ENCODE measurements at places on chromosomes 16 and 17.
A peak's percentile ranks its signal among the peaks of the same experiment; 100 is the strongest.

GRCh38 chr17:81812571-81813370, 8.8 kb downstream of the GCGR start:
- no peak for DNase-seq

DNA sequence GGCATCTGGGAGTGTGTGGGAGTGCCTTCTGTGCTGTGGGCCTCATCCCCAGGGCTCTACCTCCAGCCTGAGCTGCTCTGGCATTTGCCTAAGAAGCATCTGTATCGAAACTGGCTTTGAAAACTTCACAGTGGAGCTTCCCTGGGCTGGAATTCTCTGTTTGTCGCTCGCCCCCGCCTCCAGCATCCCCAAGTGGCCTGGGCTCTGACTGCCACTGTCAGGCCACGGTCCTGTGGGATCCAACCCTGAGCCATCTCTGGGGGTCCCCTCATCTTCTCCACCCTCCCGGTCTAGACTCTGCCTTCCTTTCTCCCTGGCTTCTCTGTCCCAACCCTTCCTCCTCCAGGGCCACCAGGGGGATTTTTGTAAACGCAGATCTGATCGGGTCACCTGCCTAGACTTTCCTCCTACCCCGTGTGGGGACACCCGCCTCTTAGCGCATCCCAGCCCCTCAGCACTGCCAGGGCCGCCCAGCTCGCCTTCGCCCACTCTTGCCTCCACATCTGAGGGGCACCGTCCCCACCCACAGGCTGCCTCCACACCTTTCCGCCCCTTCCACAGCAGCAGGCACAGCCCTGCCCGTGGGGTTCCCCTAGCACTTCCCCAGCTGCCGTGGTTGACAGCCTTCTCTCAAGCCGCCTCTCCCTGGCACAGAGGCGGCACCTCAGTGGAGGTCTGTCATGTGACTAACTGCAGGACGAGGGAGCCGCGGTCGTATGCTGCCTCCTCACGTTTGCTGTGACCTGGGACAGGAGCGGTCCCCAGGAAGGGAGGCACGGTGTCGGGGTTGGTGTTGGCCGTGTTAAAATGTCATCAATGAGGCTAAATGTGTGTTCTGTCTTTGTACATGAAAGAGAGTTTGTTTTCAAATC, 12.0 kb downstream of the TBC1D24 start:
- peak; percentile 81 for DNase-seq

DNA sequence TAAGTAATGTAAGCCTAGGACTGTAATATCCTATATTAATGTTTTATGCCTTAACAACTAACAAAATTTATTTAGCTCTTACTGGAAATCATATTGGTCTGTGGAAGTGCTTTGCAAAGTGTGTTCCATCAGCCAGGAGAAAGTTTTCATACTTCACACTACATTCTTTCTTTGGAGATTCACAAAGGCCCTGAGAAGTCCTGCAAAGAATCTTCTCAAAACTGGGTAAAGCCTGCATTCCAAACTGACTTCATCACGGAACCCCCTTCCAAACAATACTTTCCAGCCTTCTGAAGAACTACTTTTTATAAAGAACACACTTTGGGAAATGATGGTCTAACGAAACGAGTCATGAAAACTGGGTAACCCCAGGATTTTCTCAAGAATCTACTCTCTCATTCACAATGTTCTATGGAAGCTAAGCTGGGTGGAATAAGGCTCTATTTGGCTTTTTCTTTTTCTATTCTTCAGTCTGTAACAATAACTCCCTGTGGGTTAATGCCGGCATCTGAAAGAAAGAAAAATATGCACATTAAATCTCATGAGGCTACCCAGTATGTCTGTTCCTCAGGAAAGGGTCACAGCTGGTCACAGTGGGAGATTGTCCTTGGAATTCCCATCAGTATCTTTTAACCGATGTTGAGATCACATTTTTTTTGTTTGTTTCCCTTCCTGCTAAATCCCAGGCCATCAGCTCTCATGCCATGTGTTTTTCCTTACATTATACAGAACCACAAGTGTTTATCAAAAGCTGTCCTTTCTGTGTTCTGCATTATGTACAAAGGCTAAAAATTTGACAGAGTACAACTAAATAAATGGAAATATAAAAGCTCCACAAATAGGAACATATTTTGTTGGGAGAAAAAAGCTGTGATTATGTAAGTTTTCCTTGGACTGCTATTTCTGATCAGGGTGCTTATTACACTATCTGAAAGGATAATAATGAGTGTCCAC, 12.8 kb upstream of the AKAP1 start:
- DNase-seq = no peak

DNA sequence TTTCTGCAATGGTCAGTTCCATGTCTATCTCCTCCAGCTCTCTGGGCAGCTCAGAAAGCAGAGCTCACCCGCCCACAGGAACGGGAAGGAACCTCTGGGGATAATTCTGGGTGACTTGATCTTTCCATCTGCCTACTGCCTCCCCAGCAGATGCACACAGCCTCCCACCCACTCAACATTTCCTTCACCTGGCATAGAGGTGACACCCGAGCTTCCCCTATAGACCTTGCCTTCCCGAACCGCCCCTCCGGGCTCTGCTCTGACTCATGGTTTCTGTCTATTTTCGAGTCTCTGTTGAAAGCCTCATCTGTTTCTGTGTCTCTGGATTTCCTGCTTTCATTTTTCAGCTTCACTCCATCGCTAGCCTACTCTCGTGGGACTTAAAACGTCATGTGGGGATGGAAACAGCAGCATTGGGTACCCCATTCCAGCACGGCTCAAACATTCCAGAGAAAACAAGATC, 11.4 kb downstream of the GGA3 start:
- peak; percentile 54 for DNase-seq

DNA sequence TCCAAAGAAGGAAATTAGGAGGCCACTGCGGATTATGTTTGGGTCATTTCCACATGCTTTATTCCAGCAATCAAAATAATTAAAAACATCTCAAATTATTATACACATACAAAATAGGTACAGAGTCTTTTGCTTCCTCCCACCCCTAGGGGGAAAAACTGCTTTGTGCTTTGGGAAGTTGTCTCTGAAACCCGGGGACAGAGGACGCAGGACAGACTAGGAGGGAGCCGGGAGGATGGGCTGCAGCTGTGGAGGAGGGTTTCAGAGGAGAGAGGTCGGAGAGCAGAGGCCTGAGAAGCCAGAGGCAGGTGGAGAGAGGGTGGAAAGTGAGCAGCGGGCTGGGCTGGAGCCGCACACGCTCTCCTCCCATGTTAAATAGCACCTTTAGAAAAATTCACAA, 17.4 kb downstream of the COL1A1 start:
- DNase-seq = no peak

- DNase-seq = no peak
Observed at GRCh38 chr17:80671825-80672110, 127.1 kb downstream of the RPTOR start.

All from central memory CD4-positive, alpha-beta T cell (primary cell).